Spinal cord (tissue), 10 donors: ENCODE measurements at places on chromosomes 7 and 10. TPM values are rescaled to one million over a fixed set of nuclear protein-coding genes. Genes with fewer than 3 reads are reported as not detected.

GRCh38 chr10:19412531-19412930 lies 363.9 kb downstream of the MALRD1 start:
- no peak for DNase-seq

DNA sequence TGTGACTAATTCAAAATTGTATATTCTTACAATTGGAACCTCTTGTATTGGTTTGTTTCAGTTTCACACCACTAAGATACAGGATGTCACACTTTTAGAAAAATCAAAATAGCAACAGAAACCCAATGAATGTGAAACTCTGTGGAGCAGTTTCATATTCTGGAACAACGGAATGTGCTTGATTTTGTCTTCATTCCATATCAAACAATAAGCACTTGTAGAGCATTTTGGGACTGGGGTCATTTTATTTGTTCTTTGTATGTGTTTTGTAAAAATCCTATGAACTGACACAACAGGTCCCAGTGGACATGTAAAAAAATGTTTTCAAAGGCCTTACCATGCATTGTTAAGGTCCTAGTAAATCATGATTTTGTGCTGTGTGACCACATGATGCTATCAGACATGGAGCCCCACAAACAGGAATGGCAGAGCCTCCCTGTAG lies 123.1 kb downstream of the DKK1 start:
- no peak for DNase-seq

- DNase-seq = no peak
Observed at GRCh38 chr7:7157177-7157886, 25.0 kb upstream of the C1GALT1 start.

The TMEM139 gene
- 2.2 TPM for total RNA-seq

GRCh38 chr10:63712717-63713115 lies 191.5 kb downstream of the REEP3 start:
- DNase-seq = no peak
